ENCODE measurements at places on chromosomes 6 and 20. TPM values are rescaled to one million over a fixed set of nuclear protein-coding genes. Genes with fewer than 3 reads are reported as not detected.

DNA sequence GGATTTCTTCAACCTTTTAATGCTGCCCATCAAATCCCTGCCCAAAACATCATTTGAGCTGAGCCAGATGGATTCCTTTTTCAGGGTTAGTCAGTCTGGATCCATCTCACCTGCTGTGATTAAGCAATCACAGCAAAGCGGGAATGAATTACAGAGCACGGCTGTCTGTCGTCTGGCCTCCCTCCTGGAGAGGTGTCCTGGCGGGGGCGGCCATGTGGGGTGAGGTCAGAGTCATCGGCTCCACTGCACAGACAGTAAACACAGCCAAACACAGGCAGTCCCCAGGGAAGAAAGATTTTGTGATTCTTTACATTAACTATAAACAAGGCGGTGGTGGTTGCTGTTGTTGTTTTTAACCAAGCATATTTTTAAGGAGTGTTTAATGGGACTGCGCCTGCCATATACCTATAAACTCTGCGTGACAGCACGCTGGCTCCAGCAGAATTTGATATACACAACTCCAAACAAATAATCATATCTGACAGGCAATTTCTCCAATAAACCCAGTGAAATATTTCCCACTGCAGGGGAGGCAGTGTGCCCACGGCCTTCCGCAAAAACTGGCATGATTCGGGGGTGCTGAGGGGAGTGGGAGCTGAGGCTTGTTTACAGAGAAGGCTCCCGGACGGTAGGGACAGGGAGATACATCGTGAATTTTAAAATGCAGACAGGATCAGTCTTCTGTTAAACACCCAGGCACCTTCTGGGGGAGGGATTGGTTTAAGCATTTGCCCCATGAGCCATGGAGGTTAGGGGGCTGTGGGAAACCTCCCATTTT is 232.0 kb upstream of the PMEPA1 start:
- peak; percentile 27 for DNase-seq

DNA sequence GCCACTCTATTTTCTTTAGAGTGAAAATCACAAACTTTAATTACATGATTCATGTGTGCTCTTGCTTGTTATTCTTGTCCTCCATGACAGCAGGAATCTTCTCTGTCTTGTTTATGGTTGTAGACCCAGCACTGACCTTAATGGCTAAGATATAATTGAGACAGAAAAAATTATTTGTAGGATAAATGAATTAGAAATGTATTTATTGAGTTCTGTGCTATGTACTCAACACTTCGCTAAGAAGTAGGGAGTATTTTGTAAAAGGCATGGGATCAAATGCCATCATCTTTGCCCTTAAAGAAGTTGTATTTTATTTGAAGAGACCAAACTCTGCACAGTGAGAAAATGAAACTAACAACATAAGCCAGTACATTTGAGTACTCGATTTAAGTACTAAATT is 71.2 kb downstream of the CBLN4 start:
- no peak for DNase-seq

The HNF4A gene
- not detected for total RNA-seq

DNA sequence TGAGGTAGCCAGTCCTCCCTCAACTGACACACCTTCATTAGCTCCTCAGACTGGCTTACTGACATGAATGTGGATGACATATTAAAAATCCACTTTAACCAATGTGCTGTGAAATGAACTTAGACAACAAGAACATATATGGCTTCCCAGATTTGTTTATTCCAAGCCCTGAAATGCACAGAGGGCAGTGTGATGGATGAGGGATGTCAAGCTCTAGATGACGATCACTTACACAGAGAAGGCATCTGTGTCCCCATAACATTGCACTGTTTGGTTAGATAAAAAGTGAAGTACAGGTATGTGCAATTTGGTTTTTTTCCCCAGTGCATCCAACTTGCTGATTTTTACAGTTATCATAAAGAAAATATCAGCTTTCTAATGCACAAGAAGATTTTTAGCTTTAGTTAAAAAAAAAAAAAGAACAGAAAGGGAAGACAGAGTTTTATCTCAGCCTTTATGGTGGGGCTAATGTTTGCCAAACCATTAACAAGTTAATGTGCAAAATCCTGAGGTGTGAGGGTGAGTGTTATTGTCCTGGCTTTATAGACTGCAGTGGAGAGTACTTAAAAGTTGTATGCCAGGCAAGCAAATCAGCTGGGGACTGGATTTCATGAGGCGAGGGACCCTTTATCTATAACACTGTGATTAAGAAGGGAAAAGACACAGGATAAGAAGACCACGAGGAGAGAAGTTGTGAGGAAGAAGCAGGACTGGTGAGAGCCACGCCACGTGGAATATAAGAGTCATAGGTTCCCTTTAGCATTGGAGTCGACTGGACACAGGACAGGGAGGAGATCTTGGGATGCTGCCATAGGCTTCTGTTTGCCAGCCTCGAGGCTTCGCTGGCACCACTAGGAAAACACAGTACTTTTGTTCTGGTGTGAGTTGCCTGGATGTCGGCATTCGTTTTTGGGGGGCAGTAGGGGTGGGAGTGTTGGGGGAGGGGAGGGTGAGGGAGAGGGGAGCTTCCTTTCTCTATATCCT is 90.0 kb upstream of the BACH2 start:
- no peak for DNase-seq

- DNase-seq, result peak; percentile 30
Observed at GRCh38 chr6:44255871-44256774, 1.2 kb downstream of the SLC35B2 start.

DNA sequence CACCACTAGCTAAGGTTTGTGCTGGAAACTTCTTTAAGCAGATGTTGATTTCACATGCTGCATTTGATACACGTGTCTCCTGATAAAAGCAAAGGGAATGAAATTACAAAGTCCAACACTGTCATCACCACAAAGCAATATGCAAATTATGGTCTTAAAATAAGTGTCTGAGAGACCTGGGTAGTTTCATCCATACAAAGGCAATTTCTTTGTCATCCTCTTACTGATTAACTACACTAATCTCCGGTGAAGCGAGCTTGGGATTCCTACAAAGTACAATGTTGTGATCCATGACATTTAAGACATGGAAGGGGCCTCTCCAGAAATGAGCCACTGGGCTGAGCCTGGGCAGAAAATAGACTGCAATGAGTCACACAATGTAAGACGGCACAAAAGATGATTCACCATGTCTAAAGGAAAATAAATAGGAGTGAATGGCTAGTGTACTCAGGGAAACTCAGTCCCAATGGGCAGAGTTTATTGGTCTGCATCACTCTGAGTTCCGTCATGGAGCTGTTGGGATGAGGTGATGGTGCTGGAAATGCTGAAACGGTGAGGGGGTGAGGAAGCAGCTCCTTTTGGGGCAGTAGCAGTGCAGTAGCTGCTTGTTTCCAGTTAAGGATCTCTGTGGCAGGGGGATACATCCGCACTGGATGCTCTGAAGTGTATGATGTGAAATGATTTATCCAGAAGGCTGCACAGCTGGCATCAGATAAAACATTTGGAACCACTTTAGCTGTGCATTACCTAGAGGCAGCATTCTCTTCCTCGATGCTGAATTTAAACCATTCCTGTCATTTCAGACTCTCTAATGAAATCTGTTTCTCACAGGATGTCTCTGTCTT is 103.3 kb downstream of the IBTK start:
- peak; percentile 99 for DNase-seq

The HLA-DRB5 gene
- total RNA-seq, result not detected

DNA sequence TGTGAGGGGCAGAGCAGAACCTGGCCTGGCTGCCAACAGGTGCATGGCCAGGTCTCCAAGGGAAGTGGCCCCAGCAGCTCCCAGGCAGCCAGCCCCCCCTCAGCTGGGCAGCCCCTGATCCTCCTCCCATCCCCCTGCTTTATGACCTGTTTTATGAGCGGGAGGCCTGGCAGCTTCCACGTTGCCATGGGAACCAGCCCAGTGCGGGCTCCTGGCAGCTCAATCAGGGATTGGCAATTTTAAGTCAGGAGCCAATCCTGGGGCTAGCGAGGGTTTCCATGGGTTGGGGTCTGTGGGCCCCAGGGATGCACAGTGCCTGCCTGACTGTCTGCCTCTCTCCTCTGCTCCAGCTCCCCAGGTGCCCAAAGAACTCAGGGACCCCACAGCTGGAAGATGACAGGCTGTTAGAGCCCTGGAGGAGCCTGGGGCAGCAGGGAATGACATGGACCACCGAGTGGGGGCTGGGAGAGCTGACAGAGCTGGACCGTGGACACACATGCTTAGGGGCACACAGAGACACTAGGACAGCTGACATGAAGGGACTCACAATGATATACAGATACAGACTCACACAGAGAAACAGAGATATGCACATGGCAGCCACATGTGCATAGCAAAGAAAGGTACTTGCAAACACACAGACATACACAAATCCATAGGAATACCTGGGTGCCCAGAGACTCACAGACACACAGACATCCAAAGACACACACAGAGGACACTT is 56.5 kb upstream of the SIRPA start:
- no peak for DNase-seq

GRCh38 chr6:5412017-5412416 is 150.7 kb downstream of the FARS2 start:
- no peak for DNase-seq

GRCh38 chr6:88705601-88706000 is 257.8 kb downstream of the RNGTT start:
- no peak for DNase-seq

- DNase-seq, result peak; percentile 17
Observed at GRCh38 chr6:154222716-154223115, 133.9 kb downstream of the IPCEF1 start.

DNA sequence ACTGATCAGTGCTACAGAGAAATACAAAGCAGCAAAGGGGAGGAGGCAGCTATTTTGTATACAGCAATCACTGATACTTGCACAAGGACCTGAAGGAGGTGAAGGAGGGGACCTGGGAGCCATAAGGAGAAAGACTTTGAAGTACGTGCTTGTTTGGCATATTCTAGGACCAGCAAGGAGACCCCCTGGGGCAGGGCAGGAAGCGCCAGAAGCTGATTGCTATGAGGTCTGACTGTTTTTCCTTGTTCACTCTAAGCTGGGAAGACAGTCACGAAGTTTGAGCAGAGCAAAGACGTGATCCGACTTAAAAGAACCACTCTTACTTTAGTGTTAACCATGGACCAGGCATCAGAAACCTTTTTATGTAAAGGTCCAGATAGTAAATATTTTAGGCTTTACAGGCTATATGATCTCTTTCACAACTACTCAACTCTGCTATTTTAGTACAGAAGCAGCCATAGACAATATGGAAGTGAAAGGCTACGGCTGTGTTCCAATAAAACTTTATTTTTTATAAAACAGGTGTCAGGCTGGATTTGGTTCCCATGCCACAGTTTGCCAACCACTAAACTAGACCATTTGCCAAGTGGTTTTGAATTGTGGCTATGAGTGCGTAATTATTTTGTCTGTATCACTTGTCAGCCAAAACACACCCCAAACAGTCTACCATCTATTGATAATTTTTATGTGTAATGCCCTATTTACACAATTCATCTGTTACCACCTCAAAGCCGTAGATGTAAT is 217.9 kb downstream of the PRL start:
- DNase-seq, result no peak

DNA sequence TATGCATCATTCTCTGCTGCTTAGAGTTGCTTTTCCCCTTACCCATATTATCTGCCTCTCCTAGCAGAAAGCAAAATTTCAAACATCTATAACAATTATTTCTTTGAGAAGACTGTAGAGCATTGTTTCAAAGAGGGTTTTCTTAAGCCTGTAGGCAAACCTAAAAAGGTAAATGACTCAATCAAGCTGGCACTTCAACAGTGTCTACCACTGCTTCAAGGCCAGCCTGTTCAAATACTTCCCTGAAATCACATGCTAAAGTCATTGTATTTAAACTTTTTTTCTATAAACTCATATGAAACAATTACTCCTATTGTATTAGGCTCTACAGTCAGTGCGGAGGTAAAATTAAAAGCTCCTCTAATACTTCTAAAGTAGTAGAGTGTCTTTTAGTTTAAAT is 87.1 kb downstream of the OGFRL1 start:
- DNase-seq, result peak; percentile 55

GRCh38 chr20:61345656-61346055 is 93.6 kb downstream of the CDH4 start:
- DNase-seq, result no peak

GRCh38 chr6:30092852-30093543 is 17.4 kb upstream of the RNF39 start:
- no peak for DNase-seq

GRCh38 chr20:38946836-38947235 is 15.3 kb upstream of the DHX35 start:
- DNase-seq, result no peak

DNA sequence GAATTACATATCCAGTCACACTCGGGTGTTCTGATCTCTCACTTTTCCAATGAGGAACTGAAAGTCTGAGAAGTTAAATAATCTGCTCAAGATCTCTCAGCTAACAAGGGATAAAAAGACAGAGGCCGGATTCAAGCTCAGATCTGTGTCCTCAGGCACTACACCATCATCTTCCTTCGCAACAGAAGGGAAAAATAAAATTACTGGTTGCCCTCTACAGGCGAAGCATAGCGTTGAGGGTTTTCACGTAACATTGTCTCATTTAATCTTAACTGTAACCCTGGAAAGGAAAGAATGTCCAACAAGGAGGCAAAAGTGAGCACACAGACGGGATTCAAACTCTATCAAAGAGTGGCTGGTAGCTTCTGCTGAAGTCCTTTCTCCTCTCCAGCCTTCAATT is 67.8 kb upstream of the ANKEF1 start:
- peak; percentile 48 for DNase-seq

The CCN6 gene
- not detected for total RNA-seq

The CST7 gene
- total RNA-seq, result 4.2 TPM

DNA sequence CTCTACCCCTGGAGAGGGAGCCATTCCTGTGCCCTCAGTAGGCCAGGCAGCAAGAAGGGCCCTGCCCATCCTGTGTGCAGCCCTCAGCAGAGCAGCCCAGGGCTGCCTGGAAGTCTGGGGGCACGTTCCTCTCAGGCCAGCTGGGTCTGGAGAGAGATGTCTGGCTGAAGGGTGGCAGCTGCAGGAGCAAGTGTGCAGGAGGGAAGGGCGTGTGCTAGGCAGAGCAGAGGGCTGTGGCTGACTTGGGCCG is 62.7 kb downstream of the NOL4L start:
- DNase-seq, result no peak

GRCh38 chr6:44004625-44005506 is 122.4 kb downstream of the MRPL14 start:
- DNase-seq, result peak; percentile 71

The C2 gene
- 2.9 TPM for total RNA-seq

The TRIM31 gene
- total RNA-seq, result not detected

DNA sequence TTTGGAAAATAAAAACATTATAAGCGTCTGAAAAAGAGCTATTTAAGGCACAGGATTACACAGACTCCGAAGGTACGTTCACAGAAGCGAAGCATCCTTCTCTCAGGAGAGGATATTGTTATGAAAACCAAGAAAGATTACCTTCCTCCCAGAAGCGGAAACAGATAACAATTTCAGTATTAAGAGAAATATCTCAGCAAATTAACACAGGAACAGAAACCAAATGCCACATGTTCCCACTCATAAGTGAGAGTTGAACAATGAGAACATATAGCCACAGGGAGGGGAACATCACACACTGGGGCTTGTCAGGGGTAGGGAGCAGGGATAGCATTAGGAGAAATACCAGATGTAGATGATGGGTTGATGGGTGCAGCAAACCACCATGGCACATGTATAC is 109.7 kb downstream of the CDK19 start:
- no peak for DNase-seq
